ENCODE measurements at places on chromosomes 3 and 15.

- peak; percentile 92 for DNase-seq
Observed at GRCh38 chr3:190003681-190004123, 117.0 kb downstream of the P3H2 start.

GRCh38 chr3:160224811-160225175 is 429 bp upstream of the C3orf80 start:
- no peak for DNase-seq

DNA sequence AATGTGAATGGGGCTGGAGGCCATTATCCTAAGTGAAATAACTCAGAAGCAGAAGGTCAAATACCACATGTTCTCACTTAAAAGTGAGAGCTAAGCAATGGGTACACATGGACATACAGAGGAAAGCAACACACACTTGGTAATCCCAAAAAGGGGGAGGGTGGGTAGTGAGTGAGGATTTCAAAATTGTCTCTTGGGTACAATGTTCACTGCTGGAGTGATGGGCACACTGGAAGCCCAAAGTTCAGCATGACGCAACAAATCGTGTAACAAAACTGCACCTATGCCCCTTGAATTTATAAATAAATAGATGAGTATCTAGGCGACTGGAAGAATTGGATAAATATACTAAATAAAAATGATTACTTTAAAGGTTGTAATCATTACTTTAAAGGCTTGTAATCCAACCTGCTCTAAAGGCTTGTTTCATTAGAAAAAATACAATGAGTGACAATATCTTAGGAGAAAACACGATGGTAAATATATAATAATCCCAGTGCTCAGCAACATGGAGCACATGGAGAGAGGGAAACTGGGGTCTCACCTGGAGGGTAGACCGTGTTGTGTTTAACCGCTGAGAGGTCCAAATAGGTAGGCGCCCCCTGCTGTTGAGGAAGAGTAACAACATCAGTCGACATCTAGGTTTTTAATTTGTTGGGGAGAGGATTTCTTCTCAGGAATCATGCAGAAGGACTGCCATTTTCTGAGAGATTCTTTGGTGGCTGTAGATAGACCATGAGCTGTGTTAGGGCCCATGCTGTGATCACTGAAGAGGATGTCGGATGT is 78.5 kb upstream of the ROBO1 start:
- DNase-seq: no peak

DNA sequence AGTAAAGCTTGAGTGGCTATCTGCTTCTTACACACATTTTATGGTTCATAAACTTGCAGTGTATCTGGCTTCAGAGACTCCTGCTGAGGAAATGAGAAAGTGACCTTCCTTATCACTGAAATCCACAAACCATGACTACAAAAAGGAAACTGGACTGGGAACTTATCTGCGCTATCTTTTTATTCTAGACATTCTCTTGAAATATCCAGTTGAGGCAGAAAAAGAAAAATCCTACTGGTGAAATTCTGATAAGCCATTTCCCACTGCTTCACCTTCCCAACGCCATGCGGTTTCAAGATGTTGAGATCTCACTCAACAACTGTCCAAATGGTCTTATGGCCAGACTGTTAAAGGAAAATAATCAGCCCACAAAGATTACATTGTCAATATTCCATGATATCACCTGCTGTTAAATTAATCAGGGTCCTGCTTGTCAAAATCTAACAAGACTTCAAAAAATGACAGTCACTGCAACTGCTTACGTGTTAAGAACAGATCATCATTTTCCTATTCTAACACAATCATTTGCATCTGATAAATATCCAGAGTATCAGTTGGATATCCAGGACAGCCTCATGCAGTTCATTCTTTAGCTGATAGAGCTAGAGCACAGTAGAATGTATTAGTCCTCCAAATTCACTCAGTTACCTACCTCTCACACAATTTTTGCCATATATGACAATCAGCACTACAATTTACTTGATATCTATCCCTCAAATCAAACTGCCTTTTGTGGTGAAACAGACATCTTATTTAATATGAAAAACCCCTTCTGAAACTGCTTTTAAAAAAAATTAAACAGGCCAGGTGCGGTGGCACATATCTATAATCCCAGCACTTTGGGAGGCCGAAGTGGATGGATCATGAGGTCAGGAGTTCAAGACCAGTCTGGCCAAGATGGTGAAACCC is 538.1 kb downstream of the MAGI1 start:
- DNase-seq: no peak

GRCh38 chr3:16618721-16619120 is 13.5 kb upstream of the DAZL start:
- peak; percentile 38 for DNase-seq
